Glomerular endothelial cell (primary cell): ENCODE measurements at places on chromosomes 2 and 18.
A peak's percentile ranks its signal among the peaks of the same experiment; 100 is the strongest.

DNA sequence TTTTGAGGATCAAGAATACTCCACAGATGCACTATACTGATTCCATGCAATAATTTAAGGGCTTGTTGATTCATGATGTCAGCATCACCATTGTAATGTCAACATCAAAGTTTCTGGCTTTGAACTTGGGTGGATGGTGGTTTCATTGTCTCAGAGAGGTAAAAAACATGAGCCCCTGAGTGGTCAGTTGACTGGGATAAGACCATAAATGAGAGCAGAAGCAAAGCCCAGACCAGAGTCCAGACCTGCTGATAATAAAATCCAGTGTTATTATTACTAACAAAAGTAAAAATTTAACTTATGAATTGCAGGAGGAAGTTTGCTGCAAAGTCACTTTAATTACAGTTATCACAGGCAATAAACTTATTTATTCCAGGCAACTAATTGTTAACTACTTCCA is 358.2 kb downstream of the GALNT13 start:
- no peak for DNase-seq

DNA sequence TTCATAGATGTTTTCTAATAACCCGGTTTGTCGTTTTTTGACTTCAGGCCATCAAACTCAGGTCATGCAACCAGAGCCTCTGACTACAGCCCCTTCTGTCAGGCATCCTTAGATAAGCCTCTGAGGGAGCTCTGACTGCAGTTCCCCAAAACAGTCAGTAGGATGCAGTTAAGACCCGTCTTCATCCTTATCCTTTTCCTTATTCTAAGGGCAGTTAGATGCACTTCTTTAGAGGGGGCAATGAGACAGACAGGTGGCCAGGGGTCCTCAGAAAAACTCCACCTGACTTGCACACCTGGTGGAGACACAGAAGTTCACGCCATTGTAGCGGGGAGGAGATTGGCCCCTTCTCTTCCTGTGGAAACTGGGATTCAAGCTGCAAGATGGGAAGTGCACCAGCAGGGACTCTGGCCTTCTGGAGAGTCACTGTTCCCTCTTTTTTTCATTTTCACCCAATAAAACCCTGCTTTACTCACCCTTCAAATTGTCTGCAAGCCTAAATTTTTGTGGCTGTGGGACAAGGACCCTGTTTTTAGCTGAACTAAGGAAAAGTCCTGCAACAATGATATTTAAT is 104.8 kb upstream of the TFPI start:
- no peak for DNase-seq

DNA sequence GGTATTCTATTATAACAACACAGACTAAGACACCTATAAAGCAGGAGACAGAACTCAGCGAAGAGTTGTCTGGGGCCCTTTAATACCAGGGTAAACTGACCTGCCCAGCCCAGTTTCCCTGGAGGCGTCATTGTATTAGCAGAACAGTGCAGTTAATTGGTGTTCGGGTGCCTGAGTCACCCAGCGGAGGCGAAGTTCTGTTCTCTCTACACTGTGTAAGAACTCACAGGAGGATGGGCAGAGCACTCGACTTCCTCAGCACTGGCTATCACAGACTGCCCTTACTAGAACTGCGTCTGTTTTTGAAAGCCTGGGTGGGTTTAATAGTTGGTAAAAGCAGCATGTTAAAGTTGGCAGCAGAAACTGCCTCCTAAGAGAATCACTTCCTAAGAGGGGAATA is 106.5 kb upstream of the ATP8B1 start:
- DNase-seq = no peak

- no peak for DNase-seq
These were observed 6.1 kb downstream of the HSBP1L1 start for GRCh38 chr18:79970419-79971133.

- DNase-seq = no peak
These were observed 445.6 kb upstream of the CELF4 start for GRCh38 chr18:38010971-38011857.

- no peak for DNase-seq
These were observed 6.2 kb downstream of the PELI1 start for GRCh38 chr2:64137996-64138395.

DNA sequence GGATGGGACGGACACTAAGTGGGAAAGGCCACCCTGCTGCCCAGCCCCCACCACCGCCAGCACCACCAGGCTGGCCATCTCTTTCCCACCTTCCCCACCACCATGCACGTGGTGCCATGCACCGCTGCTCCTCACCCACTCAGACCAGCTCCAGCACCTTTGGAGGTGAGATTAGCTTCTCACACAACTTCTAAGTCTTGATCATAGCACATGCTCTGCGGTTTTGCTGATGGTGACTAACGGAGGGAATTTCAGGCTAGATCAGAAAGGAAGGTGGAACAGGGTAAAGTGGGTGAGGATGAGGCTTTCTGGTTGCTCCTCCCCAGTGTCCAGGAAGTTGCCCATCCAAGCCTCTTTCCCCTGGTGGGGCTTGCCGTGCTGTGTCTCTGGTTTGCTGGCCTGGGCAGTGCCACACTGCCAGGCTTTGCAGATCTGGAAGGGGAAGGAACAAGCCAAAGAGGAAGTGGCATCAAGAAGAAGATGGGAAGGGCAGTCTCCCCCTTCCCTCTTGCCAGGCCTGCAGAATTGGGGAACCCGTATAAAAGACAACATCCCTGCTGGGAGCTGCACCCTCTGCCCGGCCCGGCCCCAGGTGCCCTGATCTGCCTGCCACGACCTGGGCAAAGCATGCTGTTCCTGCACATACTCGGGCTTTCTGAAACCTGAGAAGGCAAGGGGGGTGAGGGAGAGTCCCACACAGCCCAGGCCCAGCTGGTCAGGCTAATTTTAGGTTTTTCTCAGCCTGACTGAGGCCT is 44.3 kb upstream of the CAB39 start:
- no peak for DNase-seq

GRCh38 chr2:100844514-100844913 is 24.6 kb downstream of the NPAS2 start:
- no peak for DNase-seq

DNA sequence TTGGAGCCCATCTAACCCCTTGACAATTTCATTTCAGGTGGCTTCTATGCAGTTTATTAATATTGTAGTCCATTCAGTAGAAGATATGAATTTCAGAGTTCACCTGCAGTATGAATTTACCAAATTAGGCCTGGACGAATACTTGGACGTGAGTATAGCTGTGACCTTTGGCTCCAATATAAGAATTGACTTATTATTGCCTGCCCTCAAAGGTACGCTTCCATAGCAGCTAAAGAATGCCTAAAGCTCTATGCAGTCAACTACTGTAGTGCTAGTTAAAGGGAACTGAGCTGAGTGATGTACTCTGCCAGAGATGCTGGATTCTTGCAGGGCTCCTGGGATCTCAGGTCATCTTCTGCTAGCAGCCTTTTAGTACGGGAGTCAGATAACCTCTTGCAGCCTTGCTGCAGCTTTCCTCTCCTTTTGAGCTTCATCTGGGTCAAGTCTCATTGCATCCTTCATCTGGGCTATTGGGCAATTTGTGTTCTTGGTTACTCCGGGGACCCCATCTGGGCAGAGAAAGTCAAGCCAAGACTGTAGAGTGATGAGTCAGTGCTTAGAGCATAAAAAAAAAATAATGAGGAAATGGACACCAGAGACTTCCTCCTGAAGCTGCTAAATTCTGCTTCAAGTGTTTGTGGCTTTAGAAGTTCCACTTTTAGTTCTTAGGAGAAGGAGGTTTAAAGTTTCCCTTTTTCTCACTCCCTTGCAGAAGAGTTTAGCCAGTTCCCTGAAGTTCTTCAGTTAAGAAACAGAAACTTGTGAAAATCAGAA is 105.6 kb downstream of the PRPF40A start:
- DNase-seq = peak; percentile 25
